ENCODE measurements at places on chromosomes 12 and 14. TPM values are rescaled to one million over a fixed set of nuclear protein-coding genes. Genes with fewer than 3 reads are reported as not detected.

Gene GDF3
- not detected for total RNA-seq

Gene CATSPERB
- not detected for total RNA-seq

Gene FBXO33
- 19.4 TPM for total RNA-seq

Gene MYH6
- total RNA-seq: not detected

Gene AQP2
- not detected for total RNA-seq

Gene COCH
- 9.0 TPM for total RNA-seq

Gene SDR9C7
- total RNA-seq: not detected

Gene PROX2
- total RNA-seq: under 0.01 TPM

Gene PIWIL1
- not detected for total RNA-seq

Gene ATG2B
- total RNA-seq: 32.4 TPM

Gene FSCB
- under 0.01 TPM for total RNA-seq

Gene KERA
- not detected for total RNA-seq

Gene CELA1
- total RNA-seq: not detected

Gene DTX1
- total RNA-seq: not detected

Gene GLT1D1
- not detected for total RNA-seq

Gene MYF5
- not detected for total RNA-seq

Gene STXBP6
- total RNA-seq: 4.7 TPM

Gene FAM186B
- under 0.01 TPM for total RNA-seq

Gene SOX5
- total RNA-seq: 13.8 TPM

Gene UBE2N
- 91.8 TPM for total RNA-seq

Gene HELB
- total RNA-seq: 2.3 TPM

Gene OR4E2
- not detected for total RNA-seq

Gene PAWR
- 48.0 TPM for total RNA-seq

Gene DDX24
- total RNA-seq: 92.1 TPM

Gene KLRD1
- total RNA-seq: under 0.01 TPM

Gene BCL11B
- not detected for total RNA-seq

Gene SERPINA9
- total RNA-seq: not detected

Gene KRT3
- total RNA-seq: not detected

Gene PPP1R1A
- not detected for total RNA-seq

Gene TAS2R46
- 4.2 TPM for total RNA-seq

Gene CBLN3
- total RNA-seq: 1.7 TPM

Gene SMCO2
- not detected for total RNA-seq

Gene FZD10
- total RNA-seq: not detected

Gene PTPRQ
- total RNA-seq: 0.32 TPM

Gene ZNF891
- total RNA-seq: 0.86 TPM

Gene C12orf60
- 0.32 TPM for total RNA-seq

Gene LIN7A
- total RNA-seq: 10.4 TPM

Gene SLC25A47
- not detected for total RNA-seq

Gene EXOC3L4
- total RNA-seq: under 0.01 TPM

Gene CPNE6
- total RNA-seq: not detected

Gene PRMT5
- 56.7 TPM for total RNA-seq

Gene TMEM132D
- not detected for total RNA-seq

Gene SLC39A5
- total RNA-seq: not detected

Gene INHBE
- 1.7 TPM for total RNA-seq

Gene ITPK1
- 15.5 TPM for total RNA-seq

Gene SLC10A1
- not detected for total RNA-seq

Gene HVCN1
- 5.8 TPM for total RNA-seq

Gene NTS
- total RNA-seq: under 0.01 TPM

Gene CMA1
- not detected for total RNA-seq

Gene ANO4
- total RNA-seq: 13.8 TPM

Gene CD69
- total RNA-seq: not detected

All from fibroblast of villous mesenchyme (primary cell).